ENCODE measurements at places on chromosomes 6 and 20.

DNA sequence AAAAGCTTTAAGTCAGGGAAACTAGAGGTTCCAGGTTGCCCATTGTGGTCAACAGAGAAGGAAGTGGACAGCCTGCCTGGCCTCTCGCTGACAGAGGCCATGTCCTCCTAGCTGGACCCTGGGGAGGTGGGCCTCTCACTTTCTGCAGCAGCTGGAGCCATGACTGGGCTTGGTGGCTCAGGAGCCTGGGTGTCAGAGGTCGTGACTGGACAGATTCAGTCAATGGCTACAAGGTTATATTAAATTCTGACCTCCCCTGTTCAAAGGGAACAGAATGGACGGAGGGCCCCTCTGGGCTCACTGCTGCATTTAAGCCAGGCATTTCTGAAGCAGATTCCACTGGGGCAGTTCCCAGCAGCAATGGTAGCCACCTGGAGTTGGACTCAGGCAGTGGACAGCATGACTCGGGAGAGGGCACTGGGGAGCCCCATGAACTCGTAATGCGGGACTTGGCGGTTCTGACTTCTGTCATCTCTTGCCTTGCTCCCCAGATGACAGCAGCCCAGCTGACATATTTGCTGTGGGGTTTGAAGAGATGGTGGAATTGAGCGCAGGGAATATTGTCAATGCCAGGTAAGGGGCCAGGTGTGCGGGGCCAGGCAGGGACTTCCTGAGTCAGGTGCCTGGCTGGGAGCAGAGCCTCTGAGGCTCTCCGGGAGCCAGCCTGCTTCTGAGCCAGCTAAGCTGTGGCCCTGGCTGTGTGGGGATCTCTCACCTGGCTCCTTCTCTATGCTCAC lies 86.7 kb downstream of the SYNJ2 start:
- no peak for DNase-seq

- peak; percentile 53 for DNase-seq
Measured at GRCh38 chr6:100269189-100269588, 195.5 kb downstream of the SIM1 start.

GRCh38 chr6:22254886-22255285 lies 42.0 kb downstream of the PRL start:
- no peak for DNase-seq

- no peak for DNase-seq
Measured at GRCh38 chr6:16157492-16157891, 28.6 kb downstream of the MYLIP start.

- DNase-seq = no peak
Measured at GRCh38 chr6:157714153-157714490, 108.9 kb upstream of the SNX9 start.

DNA sequence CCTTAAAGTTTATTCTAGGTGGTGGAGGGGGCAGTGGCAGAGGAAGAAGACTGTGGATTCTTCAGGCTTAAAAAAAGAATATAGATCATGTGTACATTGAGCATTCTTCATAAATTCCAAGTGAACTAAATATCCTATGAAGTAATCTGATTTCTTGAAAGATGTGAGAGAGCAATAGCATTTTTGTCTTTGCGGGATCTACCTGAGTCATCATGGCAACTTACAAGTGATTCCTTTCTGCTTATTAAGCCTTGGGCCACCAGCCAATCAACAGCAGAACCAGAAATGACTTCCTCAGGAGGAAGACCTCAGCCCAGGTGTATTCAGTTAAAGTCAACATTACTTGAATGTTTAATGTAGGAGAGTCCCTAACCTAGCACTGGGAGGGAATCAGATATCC lies 756.9 kb downstream of the TFAP2A start:
- peak; percentile 26 for DNase-seq

GRCh38 chr6:109979033-109979921 lies 1.2 kb downstream of the GPR6 start:
- no peak for DNase-seq

DNA sequence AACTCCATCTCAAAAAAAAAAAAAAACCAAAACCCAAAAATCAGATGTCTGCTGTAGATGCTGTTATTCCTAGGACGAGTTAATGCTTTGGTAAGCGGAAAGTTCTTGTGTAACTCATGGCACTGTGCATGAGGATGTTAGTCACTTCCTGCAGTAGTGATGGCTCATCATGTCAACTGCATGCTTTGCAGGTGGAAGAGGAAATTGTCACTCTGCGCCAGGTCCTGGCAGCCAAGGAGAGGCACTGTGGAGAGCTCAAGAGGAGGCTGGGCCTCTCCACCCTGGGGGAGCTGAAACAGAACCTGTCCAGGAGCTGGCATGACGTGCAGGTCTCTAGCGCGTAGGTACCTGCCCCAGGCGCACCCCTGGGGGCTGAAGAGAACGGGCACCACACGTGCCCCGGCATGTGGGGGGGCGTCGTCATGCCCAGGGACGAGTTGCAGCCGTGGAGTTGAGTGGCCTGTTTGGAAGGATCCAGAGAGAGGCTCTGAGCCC lies 8.5 kb downstream of the TPD52L2 start:
- no peak for DNase-seq

DNA sequence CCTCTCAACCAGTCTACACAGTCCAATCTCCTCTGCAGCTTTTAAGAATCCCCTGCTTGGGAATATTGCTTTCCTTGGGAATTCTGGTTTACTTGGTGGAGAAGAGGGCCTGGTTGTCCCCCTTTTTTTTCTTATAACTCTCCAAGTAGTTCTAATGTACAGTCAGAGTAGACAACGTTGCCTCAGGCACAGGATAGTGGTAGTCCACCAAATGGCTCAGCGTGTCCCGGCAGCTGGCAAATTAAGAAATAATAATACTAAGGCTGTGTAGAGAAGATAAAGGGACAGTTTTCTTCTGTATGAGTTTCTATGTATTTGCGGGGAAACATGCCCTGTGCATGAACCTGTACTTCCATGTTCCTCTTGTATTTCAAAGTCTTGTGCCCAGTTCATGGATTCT lies 145.7 kb upstream of the RREB1 start:
- DNase-seq = no peak

- no peak for DNase-seq
Measured at GRCh38 chr6:130694606-130695005, 132.6 kb upstream of the SMLR1 start.

GRCh38 chr20:7497985-7498384 lies 442.3 kb downstream of the HAO1 start:
- peak; percentile 82 for DNase-seq

DNA sequence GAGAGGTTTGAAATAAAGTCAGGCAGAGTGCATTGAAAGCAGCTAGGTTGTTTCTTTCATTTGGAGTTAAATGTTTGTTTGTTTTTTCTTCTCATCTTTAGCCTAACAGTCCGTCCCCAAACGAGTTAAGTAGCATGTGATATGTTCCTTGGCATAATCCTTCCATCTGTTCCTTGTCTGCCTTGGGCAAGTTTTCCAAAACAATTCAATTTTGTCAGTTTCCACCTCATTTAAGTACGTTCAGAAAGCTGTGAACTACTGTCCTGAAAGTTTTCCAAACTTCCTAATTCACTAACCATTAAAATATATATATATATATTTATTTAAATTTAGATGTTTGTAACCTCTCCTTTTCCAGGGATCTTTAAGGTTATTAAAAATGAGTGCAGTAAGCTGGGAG lies 61.8 kb upstream of the HDAC2 start:
- no peak for DNase-seq

DNA sequence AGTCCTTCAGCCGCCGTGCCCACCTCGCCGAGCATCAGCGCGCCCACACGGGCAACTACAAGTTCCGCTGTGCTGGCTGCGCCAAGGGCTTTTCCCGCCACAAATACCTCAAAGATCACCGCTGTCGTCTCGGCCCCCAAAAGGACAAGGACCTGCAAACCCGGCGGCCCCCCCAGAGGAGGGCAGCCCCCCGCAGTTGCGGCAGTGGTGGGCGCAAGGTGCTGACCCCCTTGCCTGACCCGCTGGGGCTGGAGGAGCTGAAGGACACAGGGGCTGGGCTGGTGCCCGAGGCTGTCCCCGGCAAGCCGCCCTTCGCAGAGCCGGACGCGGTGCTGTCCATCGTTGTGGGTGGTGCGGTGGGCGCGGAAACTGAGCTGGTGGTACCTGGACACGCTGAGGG lies 20.1 kb upstream of the CHMP4B start:
- DNase-seq = no peak

GRCh38 chr20:17859616-17860232 lies 108.9 kb downstream of the SNX5 start:
- no peak for DNase-seq

GRCh38 chr20:46013829-46014516 lies 5.3 kb downstream of the MMP9 start:
- DNase-seq = no peak

GRCh38 chr20:845941-846893 lies 12.7 kb downstream of the FAM110A start:
- DNase-seq = no peak

DNA sequence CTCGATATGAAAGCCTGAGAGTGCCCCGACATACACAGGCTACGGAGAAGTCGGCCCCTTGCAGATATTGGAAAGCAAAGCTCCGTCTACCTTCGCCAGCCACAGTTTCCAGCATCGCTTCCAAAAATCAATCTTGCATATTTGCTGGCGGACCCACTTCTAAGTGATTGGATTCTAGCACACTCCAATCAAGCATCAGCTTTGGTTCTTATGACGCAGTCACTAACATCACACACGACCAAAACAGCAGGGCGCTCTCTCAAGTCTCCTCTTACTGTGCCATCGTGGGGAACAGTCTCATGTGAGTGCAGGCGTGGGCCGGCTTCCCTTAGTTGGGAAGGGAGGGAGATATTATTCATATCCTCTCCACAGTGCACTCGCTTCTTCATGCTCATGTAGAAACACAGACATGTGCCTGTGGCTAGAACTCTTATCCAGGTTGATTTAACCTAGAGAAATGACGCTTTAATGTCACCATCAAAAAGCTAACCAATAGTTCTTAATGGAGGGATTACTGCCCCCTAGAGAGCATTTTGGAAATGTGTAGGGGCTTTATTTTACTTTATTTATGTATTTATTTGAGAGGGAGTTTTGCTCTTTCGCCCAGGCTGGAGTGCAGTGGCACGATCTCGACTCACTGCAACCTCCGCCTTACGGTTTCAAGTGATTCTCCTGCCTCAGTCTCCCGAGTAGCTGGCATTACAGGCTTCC lies 229.8 kb downstream of the SOD2 start:
- DNase-seq = no peak

DNA sequence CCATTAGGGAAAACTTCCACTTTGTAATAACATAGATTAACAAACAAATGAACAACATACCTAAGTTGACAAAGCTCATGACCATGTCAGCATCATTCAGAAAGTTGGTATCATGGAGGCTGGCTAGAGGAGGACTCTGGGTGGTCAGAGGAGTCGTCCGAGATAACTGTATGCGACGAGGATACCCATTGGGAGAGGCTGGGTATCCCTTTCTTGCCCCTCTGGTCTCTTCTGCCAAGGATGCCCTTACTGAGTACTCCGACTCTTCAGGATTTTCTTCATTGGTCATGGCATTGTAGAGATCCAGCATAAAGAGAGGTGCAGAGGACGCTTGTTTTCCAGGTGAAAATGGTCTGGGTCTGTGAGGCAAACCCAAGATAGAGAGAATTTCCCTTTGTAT lies 1.1 kb downstream of the BMP5 start:
- no peak for DNase-seq

DNA sequence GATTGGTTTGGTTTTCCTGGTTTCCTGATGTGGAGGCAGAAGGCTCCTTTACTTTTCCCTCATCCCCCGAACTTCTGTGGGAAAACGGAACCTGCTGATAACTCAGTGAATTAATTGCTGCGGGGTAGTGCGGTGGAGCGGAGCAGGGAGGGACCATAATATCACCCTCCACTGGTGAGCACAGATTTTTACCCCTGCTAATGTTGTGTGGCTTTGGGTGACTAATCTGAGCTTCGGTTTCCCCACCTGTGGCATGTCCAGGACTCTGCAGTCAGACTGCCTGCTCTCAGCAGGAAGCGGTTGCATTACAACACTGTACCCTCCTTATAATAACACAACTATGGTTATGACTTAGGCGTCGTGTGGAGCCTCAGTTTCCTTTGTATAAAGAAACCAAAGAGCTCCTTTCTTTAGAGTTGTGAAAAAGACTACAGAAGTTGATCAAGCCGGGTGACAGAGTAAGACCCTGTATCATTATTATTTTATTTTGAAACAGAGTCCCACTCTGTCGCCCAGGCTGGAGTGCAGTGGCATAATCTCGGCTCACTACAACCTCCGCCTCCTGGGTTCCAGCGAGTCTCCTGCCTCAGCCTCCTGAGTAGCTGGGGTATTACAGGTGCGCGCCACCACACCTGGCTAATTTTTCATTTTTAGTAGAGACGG lies 2.2 kb upstream of the ID1 start:
- DNase-seq = no peak

DNA sequence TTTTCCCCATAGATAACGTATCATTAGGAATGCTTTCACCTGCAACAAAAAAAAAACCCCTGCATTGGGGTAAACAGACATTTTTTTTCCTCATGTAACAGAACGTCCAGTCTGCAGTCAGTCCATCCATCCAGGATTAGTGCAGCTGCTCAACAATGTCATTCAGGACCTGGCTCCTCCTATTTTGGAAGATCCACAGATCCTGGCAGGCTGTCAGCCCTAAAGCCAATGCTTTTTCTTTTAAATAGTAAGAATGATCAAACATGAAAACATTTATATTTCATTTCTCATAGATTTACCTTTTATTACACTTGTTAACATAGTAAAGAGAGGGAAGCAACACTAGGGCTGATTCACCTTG lies 116.5 kb upstream of the CCDC28A start:
- DNase-seq = no peak

DNA sequence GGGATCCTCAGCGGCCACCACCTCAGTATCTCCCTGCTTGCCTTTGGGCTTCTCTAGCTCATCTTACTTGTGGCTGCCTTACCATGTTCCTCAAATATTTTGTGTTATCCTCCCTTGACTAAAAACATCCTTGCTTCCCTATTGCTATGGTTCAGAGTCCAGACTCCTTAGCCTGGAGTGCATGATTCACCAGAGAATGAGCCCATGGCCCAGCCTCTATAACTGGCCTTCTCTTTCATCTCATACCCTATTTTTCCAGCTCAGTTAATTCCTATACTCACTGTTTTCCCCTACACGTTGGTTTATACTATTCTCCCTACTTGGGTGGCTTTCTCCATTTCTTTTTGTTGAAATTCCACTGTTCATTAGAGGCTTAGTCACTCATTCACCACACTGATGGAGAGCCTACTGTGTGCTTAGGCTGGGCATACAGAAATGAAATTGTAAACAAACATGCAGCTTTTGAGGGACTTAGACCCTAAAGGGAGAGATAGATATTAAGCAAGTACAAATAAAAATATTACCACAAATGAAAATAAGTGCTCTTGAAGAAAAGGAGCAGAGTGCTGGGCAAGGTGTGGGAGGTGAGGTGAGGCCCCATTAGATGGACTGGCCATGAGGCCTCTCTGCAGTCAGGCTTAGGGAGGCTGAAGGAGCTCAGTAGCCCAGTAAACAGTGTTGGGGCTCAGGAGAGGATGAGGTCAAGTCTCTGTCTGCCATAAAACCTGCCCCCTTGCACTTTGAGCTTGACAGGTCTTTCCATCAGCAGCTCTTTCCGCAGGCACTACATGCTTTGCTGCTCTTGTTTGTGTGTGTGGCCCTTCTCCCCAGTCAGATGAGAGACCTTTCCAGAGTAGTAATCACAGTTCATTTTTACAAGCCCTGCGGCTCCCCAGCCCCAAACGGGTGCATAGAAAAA lies 109.3 kb downstream of the TCP11 start:
- no peak for DNase-seq

- DNase-seq = no peak
Measured at GRCh38 chr6:150409576-150410066, 40.8 kb downstream of the IYD start.

All from HS-27A (cell line).